Stimulated activated CD4-positive, alpha-beta T cell treated with anti-CD3 and anti-CD28 coated beads, Interleukin-4, amount 100 ng/mL, for 1 hour (primary cell): ENCODE measurements at places on chromosomes 7 and 10.

DNA sequence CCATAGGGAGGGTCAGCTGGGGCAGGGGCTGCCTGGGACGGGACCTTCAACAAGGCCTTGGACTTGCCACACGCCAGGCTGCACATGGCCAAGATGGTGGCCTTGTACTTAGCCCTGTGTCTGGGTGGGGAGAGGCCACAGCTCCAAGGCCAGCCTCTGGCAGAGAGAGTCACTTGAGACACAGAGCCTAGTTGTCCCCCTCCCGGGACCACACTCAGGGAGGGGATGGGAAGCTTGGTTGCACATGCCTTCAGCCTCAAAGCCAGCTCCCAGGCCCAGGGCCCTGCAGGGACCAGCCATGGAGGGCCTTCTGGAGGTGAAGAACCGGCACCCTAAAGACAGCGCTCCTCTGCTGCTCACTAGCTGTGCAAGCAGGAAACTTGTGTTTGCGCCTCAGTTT, 16.7 kb downstream of the MMRN2 start:
- DNase-seq = no peak

DNA sequence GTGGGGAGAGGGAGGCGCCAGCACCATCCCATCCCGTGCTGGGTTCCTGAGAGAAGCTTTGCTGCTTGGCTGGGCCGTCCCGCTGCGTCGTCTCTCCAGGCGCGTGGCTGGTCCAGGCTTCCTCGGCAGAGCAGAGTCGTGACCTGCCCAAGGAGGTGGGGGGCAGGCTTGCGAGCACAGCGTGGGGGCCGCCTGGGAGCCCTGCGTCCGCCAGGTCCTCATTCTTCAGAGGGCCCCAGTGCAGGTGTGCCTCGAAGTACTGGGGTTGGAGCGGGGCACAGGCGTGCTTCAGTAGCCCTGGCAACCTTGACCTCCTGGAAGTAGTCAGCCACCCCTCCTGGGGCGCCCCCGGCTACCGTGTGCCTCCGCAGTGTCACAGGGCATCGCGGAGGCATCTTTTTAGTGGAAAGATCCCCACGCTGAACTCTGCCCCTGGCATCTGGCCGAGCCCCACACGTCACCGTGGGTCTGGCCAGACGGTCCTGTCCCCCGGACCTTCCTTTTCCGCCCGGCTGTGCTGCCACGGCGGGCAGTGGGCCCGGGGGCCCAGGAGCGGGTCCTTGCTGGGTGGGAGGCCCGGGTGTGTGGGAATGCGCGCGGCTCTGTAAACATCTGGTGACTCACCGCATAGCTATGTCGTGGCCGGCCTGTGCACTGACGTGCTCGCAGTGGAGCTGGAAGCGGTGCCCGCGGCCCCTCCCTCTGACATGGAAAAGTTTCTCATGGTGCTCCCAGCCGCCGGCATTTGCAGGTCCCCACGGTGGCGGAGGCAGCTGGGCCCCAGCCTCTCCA, 6.4 kb downstream of the MAFK start:
- DNase-seq = no peak

DNA sequence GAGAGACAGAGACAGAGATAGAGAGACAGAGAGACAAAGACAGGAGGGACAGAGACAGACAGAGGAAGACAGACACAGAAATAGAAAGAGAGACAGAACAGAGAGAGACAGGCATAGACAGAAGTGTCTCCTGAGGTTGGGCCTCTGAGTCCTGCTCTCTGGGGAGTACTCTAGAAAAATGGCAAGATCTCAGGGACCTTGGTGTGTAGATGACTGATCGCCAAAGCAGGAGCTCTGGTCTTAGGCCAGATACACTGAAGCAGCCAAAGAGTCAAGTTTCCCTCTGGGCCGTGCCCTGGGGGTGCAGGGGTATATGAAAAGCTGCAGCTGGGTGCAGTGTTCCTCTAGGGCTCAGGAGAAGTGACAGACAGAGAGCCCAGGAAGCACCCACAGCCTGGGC, 176.6 kb upstream of the TNS3 start:
- no peak for DNase-seq

DNA sequence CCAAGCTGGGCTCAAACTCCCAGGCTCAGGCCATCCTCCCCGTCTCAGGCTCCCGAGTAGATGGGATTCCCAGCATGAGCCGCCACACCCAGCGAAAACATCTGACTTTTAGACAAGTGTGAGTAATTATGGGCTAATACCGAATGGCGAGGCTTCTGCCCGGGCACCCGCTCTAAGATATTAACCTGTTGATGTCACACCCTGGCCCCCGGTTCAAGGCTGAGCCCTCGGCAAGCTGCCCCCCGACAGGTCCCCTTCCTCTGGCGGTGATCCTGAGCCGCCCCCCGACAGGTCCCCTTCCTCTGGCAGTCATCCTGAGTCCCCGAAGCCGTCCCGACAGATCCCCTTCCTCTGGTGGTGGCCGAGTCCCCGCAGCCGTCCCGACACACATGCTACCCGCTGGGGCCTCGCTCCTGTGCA, 5.2 kb downstream of the PSMG3 start:
- DNase-seq = no peak

GRCh38 chr7:116465125-116465524, 34.4 kb upstream of the CAV2 start:
- DNase-seq = no peak

DNA sequence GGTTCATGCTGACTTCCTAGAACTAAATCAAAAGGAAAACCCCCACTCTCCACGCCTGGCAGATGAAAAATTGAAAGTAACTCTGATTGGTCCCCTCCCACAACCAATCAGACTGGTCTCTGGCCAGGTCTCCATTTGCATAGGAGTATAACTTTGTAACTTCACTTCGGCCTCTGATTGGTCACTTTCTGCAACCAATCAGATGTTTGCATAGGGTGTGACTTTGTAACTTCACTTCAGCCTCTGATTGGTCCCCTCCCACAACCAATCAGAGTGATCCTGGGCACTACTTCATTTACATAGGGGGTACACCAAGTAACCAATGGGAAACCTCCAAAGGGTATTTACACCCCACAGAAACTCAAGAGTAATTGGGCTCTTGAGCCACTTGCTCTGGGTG, 306.6 kb upstream of the PFKP start:
- no peak for DNase-seq

DNA sequence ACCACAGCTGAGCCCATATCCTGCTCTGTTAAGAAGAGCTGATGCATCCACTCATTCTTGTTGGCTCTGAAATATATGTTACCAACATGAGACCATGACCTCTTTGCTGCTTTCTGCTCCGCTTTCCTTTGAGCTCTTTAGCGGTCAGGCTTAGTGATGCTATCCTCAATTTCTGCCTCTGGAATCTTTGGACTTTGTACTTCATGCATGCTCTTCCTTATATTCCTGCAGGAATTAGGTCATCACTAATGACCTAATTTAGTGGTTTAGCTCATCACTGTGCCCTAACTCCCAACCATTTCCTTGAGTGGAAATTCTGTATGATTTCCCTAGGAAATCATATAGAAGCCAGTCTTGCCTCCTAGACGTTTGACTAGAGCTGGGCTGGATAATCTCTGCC, 119.5 kb downstream of the AOAH start:
- no peak for DNase-seq

DNA sequence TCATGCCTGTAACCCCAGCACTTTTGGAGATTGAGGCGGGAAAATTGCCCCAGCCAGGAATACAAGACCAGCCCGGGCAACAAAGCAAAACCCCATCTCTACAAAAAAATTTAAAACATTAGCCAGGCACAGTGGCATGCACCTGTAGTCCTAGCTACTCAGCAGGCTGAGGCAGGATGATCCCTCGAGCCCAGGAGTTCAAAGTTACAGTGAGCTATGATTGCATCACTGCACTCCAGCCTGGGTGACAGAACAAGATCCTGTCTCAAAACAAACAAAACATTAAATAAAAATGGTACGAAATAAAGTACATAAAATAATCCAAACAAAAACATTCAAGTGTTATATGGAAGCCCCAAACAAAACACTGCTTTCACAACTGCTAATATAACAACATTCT, 125.0 kb downstream of the SNX13 start:
- no peak for DNase-seq

DNA sequence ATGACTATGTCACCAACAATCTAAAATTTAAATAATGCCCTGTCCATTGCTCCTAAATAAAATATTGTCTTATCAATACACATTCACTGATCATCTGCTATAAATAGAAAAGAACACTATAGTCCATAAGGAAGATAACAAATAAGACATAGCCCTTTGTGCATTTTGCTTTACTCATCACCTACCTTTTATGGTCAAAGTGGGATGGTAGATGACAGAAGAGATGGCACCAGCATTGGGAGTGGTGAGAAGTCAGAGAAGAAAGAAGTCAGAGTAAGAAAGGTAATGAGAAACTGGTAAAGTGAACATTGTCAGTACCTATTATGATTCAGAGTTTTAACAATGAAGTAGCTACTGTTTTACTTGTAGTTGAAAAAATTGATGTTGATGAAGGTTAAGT, 31.1 kb downstream of the SEMA3E start:
- no peak for DNase-seq

GRCh38 chr7:64879086-64879730, 23.9 kb upstream of the ZNF273 start:
- DNase-seq = no peak

DNA sequence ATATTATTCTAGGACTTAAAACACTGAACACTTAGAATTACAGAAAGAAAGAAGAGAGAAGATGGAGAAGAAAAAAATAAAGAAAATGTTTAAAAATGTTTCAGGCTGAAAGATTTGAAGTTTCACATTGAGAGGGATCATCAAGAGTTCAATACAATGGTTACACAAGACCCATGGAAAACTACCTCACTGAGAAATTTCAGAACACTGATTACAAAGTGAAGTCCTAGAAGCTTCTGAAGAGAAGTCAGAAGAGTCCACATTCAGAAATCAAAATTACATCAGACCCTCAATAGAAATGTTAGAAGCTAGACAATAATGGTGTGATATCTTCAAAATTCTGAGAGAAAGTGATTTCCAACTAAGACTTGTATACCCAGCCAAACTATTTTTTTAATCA, 196.1 kb downstream of the MACC1 start:
- no peak for DNase-seq
